NCI-H526 treated with DMSO at 0.1 percent for 48 hours (cell line): ENCODE measurements at places on chromosomes 1 and 21.
A peak's percentile ranks its signal among the peaks of the same experiment; 100 is the strongest.

DNA sequence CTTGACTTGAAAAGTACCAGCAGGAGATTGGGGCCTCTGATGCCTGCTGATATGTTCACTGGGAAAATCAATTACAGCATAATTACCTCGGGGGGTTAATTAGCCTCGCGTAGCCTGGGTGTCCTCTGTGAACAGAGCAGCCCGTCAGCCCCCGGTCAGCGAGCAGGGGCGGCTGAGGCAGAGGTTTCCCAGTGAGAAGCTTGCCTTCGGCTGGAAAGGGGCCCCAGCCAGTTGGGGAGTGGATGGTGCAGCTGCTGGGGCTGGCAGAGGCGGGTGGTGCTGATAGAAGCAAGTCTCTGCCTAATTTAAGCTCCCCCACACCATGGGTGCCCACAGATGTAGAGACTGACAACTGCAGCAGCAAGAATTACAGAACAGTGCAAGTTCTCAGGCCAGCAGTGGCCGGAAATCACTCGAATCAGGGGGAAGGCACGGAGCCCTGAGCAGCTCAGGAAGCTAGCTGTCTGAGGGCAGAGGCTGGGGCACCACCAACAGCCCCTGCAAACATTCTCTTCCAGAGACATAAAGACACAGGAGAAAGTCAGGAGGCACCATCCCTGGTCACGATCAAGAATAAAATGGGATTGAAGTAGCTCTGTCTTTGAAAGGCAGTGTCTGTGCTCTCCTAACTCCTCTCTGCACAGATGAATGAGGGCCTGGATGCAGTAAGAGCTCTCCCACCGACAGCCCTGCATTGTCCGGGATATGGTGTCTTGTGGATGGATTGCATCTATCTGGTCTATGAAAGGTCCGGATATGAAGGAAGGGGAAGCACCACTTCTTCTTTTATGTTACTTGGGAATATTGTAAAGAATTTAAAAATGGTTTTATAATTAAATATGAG, 166.5 kb upstream of the CD34 start:
- DNase-seq = no peak

DNA sequence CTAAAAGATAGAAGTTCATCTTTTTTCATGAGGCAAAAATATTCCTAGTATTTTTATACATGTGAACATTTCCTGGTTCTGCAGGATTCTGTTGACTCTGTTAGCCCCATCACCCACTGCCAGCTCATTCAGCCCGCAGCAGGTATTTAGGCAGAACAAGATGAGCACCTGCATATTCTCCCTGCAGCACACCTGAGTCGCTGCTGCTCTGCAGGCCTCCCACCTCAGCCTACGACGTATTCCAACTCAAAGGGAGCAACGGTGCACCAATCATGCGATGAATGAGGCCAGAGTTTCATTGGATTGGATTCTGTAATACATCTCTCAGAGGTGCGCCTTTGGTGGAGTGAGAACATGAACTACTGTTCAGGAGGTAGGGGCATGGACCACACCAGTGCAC, 87.6 kb downstream of the CNIH3 start:
- DNase-seq = no peak

DNA sequence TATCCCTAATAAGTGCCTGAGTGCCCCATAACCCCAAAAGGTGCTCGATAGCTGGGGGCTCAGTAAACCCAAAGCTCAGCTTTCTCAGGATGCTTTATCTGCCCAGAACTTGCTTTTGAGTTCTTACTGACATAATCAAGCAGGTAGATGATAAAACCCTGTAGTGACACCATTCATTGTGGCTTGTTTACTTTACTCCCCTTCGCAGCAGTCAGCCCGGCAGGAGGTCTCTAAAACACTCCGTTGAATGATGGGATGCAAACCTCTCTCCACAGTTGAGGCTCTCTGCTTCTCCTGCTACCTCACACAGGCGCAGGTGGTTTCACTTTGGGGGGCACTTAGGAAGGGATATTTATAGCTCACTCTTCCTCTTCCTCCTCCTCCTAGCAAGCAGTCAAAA, 349.4 kb downstream of the HLX start:
- DNase-seq = no peak

- DNase-seq = no peak
Observed at GRCh38 chr1:110008971-110009565, 24.5 kb downstream of the AHCYL1 start.

GRCh38 chr1:60126723-60127122, 53.2 kb upstream of the C1orf87 start:
- DNase-seq = peak; percentile 61

- DNase-seq = peak; percentile 72
Observed at GRCh38 chr1:168227620-168228019, 1.8 kb downstream of the SFT2D2 start.

DNA sequence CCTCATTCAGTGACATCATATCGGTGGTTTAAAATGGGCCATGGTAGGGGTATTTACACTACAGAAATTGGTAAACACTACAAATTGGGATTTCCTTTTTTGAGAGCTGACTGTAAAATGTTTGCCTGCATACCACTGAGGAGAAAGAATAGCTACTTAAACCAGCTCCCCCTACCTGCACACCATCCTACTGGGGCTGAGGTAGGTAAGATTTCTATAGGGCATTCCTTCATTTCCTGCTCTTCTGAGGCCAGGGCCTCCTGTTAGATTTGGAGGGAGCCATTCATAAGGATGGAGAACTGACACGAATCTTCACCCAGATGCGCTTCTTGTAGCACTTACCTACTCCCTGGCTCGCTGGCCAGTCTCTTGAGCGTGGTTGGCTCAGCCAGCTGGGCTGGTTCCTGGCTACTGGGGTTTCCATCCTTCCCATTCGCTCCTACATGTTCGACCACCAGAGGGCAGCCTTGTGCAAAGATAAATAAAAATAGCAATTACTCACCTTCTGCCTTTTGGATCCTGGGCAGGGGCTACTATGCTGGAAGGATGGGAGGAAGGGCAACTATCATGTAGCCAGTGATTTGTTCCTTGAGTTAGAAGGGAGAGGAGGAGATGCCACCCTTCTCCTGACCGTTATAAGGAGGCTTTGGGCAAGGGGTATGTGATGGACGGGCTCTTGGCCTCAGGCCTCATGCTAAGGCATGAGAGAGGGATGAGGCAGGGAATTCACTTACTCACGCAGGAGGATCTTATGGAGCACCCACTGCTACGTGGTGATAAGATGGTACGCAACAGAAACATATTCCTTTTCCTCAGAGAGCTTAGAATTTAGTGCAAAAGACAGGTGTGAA, 10.7 kb downstream of the OPTC start:
- DNase-seq = peak; percentile 57

DNA sequence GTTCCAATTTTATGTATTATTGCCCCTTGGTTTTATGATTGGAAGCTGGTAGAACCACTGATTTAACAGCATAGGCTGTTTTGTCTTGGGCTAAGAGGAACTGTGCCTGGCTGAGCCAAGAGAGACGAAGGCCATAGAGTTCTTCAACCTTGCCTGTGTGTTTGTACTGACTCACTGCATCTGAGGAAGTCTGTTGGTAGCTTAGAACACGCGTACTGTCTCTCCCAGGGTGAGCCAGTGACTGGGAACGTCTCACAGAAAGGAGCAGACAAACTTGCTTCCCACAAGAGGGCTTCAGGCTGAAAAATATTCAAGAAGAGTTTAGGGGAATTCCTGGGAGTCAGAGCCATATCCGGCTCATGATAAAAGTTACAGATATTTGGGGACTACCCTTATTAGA, 14.9 kb downstream of the TMEM51 start:
- no peak for DNase-seq

DNA sequence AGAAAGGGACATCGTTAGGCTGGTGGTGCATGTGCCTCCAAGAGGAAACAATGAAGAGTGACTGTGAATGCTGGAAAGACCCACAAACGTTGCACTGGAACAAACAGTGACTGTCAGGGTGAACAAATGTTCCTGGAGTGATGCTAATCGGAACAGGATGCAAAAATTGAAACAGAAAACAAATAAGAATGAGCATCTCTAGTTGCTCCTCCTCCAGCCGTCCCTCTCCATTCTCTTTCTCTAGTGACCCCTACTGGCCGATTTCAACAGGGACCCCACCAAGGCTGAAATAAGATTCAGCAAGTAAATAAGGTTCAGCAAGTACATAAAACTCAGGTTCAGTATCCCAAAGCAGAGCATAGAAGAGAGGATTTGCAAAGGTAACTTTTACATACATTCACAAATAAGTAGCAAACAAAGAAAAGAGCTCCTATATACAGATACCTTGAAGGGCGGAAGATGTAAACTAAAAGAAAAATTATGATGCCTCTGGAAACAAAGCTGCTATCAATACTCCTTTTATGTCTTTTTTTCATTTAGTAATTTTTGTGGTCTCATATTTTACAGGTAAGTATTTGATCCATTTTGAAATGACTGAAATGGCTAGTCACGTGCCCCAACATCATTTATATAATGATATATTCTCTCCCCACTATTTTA, 836.1 kb upstream of the ADAMTS5 start:
- no peak for DNase-seq

DNA sequence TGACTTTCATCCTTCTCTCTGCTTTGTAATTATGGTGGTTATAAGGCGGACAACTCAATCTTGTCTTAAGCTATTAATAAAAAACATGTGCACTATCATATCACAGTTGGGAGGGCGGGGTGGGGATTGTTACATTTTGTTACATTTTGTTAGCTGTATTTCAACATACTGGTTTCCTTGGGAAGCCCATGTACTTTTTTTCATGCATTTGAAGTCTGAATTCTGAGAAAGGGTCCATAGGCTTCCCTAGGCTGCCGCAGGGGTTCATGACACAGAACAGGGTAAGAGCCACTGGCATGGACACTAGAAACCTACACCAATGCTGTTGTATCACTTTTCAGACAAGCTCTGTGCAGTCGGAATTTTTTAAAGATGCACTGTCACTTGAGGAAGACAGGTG, 178.8 kb downstream of the ETS2 start:
- no peak for DNase-seq

DNA sequence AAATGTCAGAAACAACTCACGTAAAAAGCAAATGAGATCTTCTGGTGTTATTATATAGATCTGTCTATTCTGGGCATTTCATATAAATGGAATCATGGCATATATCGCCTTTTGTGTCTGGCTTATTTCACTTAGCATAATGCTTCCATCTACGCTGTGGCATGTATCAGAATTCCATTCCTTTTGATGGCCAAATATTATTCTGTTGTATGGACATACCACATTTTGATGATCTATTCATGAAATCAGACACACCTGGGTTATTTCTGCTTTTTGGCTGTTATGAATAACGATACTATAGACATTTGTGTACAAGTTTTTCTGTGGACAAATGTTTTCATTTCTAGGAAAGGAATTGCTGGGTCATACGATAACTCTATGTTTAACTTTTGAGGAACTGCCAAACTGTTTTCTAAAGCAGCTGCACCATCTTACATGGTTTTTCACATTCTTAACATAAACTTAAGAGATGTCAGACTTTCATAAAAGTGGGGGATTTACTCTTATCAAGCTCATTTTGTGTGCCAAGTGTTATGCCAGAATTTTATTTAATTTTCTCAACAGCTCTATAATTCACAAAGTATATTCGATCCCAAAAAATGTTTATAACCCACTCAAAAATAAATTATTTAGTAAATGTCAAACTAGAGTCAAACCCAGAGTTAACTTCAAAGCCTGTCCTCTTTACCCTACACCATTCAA, 7.6 kb downstream of the ENAH start:
- DNase-seq = no peak

GRCh38 chr1:207026104-207026534, 6.4 kb downstream of the C1orf116 start:
- DNase-seq = no peak

GRCh38 chr1:109255097-109255651, 5.8 kb downstream of the CELSR2 start:
- no peak for DNase-seq
